ENCODE measurements at places on chromosomes 5 and 9.
A peak's percentile ranks its signal among the peaks of the same experiment; 100 is the strongest.

DNA sequence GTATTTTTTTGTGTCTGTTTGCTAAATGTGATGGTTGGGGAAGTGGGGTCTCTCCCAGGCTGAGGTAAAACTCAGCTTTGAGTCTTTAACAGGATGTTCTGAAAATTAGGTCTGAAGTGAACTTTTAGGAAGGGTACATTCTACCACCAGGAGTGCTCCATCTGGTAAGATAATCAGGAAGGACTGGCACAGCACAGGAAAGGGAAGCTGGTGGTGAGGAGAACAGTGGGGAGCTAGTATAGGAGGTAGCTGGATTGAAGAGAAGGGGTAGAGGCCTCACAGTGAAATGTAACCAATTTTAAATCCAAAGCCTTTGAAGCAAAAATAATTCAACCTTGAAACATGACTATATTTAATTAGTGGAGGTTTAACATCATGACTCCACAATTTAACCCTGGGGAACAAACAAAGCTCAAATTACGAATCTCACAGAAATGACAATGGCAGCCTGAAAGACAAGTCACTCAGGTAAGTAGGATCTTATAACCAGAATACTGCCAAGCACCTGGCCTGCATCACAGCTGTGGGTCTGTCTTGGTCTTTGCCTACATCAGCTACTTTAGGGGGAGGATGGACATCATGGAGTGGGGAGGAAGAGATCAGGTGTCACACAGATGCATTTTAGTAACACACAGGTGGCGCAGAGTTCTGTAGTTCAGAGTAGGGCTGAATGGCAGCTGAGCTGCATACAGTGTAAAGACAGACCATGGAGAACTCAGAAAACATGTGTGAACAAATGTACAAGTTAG lies 445.3 kb downstream of the DMRT2 start:
- no peak for DNase-seq

- no peak for DNase-seq
Observed at GRCh38 chr5:14958188-14958587, 86.6 kb upstream of the ANKH start.

DNA sequence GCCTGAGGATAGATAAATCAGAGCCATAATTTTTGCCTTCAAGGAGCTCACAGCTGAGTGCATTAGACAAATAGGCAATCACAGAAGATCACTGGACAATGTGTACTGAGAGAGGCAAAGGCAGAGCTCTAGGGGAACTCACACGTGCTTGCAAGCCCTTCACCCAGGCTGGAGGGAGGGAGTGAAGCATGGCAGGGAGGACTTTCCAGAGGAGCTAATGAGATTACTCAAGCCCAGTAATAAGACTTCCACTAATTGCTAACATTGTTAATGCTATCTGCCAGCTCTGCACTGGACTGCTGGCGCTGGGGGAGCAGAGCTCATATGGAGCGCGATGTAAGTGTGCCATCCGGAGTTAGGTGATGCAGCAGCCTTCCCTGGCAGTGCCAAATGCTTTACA lies 408.4 kb downstream of the NTRK2 start:
- no peak for DNase-seq

DNA sequence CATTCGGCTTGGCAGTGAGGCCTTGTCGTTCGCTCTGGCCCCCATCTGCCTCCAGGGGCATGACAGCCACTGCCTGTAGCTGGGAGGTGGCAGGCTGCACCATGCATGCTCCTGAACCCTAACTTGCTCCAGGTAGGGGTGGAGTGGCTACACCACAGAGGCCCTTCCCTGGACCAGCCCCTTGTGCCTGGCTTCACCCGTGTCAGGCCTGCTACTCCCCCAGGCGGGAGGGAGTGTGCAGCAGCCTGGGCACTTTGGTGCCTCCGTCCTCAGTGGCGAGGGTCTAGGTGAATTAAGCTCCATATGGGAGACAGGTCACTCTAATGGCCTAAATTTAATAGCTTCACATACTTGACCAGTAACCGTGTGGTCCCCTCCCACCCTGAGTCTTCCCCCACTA lies 59.4 kb upstream of the LMX1B start:
- DNase-seq: no peak

DNA sequence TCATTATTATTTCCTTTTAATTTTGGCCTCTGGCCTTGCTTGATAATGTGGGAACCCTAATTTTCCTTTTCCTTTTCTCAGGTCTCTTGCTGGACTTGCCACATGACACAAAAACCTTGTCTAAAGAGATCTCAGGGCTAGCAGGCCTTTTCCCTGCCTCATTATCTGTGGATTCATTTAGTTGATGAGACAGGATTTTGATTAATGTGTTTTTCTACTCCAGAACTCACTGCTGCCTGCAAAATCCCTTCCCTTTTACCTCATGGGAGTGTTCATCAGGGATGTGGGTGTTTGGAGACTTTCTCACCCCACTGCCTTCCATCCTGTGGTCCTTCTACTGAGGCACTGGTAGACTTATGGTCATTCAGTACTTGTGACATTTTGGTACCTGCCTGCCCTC lies 56.2 kb upstream of the MAMDC2 start:
- no peak for DNase-seq

DNA sequence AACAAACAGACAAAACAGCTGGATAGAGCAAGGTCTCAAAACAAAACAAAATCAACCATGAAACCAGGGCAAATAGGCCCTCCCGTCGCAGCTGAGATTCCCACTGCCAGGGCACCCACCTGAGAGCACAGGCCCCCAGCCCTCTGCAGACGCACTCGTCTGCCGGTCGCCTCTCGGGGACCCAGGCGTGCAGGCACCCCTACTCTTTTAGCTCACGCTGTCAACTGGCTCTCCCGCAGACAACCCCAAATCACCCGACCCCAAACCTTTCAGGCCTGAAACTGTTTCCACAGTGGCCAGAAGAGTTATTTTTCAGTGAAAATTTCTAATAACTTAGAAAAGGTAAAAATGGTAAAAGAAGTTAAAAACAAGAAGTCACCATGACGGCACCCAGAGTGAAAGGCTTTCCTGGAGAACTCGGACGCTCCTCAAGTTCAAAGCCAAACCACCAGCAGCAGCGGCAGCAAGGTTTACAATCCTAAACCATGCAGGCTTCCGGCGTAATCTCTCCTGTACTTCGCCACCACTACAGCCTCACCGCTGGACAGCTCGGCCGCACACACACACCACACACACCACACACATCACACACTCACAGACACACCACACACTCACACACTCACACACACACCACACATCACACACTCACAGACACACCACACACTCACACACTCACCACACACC lies 1.9 kb upstream of the UBE2QL1 start:
- no peak for DNase-seq

- no peak for DNase-seq
Observed at GRCh38 chr9:2297771-2298170, 282.6 kb downstream of the SMARCA2 start.

GRCh38 chr5:2257326-2258244 lies 374.9 kb upstream of the IRX4 start:
- DNase-seq: no peak

DNA sequence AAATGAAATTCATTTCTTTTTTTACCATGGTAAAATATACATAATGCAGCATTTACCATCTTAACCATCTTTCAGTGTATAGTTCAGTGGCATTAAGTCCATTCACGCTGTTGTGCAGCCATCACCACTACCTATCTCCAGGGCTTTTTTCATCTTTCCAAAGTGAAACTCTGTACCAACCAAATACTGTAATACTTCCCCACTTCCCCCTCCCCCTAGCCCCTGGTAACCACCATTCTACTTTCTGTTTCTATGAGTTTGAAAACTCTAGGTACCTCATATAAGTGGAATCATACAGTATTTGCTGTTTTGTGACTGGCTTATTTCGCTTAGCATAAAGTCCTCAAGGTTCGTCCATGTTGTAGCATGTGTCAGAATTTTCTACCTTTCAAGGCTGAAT lies 23.4 kb downstream of the SPAAR start:
- DNase-seq: no peak

- DNase-seq: no peak
Observed at GRCh38 chr9:127451858-127452656, 747 bp downstream of the LRSAM1 start.

- no peak for DNase-seq
Observed at GRCh38 chr9:135050072-135050990, 37.1 kb upstream of the OLFM1 start.

- DNase-seq: peak; percentile 44
Observed at GRCh38 chr5:107557051-107557658, 113.6 kb downstream of the EFNA5 start.

DNA sequence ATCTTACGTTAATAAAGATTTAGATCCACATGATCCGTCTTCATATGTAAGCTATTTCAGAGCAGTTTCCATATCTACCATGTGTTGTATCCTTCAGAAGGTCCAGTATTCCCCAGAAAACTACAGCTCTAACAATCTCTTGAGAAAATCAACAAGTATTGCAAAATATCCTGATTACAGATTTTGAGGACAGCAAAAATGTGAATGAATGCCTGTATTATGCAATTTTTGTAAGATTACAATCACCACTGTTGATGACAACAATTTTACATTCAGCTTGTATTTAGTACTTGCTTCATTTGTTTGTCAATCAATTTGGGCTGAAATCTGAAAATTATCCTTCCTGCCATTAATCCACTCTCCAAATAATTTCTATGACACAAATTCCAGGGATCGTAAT lies 43.0 kb upstream of the FLT4 start:
- DNase-seq: no peak

DNA sequence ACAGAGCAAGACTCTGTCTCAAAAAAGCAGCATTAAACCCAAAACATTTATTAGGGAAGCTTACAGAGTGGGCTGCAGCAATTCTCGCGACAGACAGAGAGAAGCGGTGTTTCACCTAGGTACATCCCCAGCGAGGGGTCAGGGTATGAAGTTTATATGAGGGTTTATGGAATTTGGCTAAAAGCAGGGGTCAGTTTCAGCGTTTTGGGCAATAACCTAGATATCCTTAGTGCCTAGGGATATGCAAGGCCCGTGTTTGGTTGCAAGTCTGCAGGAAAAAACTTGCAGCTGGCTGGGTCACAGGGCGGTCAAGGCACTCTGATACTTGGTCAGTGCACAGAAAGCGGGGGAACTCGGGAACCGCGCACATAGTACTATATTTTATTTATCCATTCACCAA lies 649 bp upstream of the GLE1 start:
- DNase-seq: no peak

- no peak for DNase-seq
Observed at GRCh38 chr5:154318691-154319090, 127.1 kb upstream of the SAP30L start.

GRCh38 chr5:111133436-111133751 lies 41.2 kb downstream of the WDR36 start:
- DNase-seq: no peak

- DNase-seq: no peak
Observed at GRCh38 chr9:81132796-81133195, 556.6 kb downstream of the TLE1 start.

- peak; percentile 12 for DNase-seq
Observed at GRCh38 chr5:157476702-157477408, 16.8 kb downstream of the NIPAL4 start.

DNA sequence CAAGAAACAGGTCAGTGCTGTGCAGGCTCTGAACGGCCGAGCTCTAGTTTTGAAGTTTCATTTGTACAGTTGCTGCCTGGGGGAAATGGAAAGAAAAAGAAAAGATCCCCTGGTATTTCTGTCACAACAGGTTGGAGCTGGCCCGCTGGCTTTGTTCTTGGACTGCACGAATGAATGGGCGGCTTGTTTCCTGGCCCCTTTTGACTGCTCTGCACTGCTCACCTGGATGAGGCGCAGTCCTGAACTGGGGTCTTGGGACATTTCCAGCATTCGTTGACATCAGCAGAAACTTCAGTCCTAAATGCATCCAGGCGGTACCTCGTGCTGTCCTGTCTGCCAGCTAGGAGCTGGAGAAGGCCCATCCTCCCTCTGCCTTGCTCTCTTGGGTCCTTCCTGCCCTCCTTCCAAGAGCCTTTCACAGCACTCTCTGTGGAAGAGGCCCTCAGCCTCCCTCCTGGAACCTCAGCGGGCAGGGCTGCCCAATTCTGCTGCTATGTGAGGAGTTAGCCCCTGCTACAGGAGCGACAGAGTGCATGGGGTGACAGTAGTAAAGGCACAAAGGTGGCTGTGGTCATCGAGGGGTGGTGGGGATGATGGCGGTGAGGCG lies 189.2 kb downstream of the FSTL4 start:
- DNase-seq: no peak

DNA sequence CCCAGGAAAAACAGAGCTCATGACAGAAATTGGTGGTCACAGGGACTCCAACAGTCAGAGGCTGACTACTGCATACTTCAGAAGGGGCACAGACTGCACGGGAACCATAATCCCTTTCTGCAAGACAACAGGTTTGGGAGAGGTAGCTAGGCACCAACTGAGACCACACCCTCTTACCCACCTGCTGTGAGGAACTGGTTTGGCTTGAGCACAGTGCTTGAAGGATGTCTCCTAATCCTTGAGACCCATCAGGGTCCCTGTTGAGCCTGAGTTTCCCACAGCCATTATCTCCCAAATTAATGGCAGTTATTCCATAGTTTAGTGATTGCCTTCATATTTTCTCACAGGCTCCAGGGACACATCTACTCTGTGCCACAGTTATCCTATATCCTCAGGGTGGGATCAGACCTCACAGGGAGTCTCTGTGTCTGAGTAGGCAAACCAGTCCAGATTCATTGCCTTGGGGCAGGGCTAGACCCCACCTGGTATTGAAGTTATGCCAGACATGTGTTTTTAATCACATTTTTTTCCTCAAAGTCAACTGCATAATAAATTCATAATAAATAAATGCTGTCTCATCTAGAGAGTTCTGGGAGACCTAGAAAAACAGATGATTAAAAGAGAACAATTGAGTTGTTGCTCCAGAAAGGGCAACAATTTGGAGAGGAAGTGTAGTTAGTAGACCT lies 9.3 kb upstream of the CAST start:
- peak; percentile 88 for DNase-seq

DNA sequence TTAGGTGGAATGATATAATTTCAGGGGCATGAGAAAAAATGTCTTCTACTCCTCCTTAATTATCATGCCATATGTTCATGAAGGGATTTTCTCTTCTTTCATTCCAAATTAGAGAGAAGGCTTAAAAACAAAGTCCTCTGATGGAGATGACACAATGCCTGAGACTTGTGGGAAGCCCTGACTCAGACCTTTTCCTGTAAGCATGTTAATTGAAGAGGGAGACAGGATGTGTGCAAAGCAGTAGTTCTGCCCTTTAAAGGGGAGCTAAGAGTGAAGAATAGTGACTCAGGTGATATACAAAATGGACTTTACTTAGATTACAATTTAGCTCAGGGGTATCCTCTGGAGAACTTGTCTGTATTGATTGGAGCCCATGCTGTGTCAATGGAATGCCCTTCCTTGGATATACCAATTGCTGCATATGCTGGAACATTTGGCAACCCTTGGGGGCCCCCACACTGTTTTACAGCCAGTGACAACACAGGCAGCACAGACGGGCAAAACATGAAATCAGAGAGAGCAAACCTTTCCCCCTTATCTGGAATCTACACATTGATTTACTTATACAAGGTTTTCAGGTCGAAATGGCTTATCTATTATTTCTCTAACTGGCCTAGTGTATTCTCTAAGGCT lies 81.3 kb downstream of the IZUMO3 start:
- DNase-seq: no peak
